ENCODE measurements at places on chromosomes 3 and 15.
A peak's percentile ranks its signal among the peaks of the same experiment; 100 is the strongest.

- DNase-seq = no peak
These were observed 251.6 kb downstream of the XXYLT1 start for GRCh38 chr3:195019335-195019734.

- DNase-seq = no peak
These were observed 168.9 kb downstream of the ATP10A start for GRCh38 chr15:25694239-25694584.

DNA sequence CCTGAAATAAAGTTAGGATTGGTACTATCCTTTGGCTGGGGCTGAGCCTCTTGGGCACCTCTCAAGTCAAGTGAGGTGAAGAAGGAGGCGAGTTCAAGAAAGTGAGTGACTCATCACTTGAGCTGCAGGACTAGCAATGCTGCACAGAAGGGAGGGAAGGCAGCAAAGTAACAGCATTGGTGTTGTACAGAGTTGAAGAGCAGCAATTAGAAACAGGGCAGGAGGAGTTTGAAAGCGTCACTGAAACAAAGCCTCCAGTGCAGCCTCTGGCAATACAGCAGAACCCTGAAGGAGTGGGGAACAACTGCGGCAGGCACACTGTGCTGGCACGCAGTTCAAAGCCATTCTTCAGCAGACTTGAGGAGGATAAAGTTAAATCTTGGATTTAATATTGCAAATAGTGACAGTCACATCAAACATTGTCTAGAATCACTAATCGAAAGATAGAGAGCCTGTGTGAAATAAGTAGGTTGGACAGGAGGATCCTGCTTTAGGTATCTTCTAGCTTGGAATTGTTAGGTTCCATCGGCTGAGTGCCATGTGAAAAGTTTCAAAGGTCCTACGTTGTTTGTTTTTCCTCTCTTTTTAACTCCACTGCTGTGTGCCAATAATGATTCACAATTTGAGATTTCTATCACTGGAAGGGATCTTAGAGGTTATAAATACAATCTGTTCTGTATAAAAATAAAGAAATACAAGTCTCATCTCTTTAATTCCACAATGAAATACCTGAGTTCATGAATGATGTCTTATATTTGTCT, 479.8 kb downstream of the NAALADL2 start:
- DNase-seq = no peak

DNA sequence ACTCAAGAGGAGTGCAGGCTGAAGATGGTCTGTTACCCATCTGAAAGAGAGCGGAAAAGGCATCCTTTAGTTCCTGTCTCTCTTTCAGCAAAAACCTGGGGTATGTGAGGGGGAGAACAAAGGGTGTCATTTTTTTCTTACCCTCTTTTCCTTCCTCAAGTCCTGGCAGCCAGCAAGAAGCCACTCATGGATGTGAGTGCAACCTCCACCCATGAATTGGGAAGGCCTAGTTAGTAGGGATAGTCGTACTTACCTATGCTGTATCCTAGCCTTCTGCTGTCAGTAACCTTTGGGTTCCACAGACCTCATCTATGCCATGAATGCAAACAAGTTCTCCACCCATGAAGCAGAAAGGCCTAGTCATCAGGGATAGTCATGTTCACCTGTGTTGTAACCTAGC, 472.8 kb downstream of the ZIC1 start:
- no peak for DNase-seq

- no peak for DNase-seq
These were observed 68.4 kb downstream of the TLE3 start for GRCh38 chr15:70029297-70029701.

- DNase-seq = no peak
These were observed 13.8 kb downstream of the HDC start for GRCh38 chr15:50251638-50252182.

DNA sequence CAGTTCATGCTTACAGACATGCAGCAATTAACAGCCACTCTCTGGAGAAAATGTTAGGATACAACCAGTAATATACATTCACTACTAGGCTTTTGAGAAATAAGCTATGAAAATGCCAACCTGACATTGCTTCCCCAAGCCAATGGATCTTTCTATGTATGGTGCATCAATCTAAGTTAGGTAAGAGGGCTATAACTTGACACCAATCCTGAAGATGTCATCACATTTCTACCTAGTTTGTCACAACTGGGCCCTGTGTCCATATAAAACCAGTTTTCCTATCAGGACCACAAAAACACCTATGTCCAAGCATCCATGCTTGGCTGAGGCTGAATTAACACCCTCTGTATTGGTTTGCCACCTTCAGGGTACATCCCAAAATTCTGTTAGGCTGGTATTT, 13.8 kb upstream of the GPX1 start:
- DNase-seq = no peak

- no peak for DNase-seq
These were observed 17.8 kb downstream of the CEP19 start for GRCh38 chr3:196694202-196694638.

- no peak for DNase-seq
These were observed 4.9 kb upstream of the CHSY1 start for GRCh38 chr15:101256757-101257156.

DNA sequence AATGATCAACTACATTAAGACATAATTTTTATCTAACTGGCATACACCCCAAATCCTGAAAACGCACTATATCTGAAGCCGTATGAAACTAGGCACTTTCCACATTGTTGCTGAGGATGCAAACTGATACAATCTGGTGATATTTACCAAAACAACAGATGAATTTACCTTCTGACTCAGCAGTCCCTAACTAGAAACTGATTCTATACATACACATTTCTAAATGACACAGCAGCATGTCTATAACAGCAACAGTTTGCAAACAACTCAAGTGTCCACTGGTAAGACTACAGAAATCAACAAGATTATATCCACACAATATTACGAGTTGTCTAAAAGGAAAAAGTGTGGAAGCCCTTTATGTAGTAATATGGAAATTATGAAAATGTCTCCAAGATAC, 22.9 kb downstream of the SECISBP2L start:
- no peak for DNase-seq

GRCh38 chr3:116254541-116254940, 190.7 kb downstream of the LSAMP start:
- no peak for DNase-seq

- no peak for DNase-seq
These were observed 112.5 kb downstream of the RAP2B start for GRCh38 chr3:153274561-153274960.

DNA sequence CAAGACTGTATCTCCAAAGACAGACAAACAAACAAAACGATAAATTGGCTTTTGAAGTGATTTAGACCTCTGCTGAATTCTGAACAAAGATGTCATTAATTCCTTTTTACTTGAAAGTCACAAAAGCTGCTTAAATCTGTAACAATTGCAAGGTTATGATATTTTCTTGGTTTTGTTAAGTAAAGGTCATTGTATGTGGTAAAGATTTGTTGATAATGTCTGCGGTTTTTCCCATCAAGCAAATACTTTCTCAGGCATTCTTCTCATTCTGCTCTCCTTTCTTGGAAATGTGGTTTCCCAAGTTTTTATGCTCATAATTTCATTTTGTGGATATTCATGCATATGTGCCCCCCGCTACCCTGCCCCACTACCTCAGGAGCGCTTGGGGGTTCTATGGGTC, 116.5 kb downstream of the SLMAP start:
- no peak for DNase-seq

DNA sequence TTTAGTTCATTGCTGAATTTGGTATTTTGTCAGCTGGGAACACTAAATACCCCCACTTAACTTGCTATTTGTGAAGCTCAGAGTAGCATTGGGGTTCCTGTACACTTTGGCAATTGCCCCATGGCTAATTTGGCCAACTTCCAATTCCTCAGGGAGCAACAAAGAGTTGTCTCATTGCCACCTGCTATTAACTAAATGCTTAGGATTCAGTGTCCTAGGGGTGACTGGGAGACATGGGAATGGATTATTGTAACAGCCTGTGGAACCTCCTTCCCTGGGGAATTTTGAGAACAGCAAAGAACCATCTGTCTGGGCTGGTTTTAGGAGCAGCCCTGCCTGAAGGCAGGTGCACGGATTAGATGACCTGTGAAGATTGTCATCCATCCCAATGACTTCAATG, 437.4 kb upstream of the TPRG1 start:
- peak; percentile 96 for DNase-seq

Measured in NCI-H345 (cell line).